ENCODE measurements at places on chromosomes 7 and 10. TPM values are rescaled to one million over a fixed set of nuclear protein-coding genes. Genes with fewer than 3 reads are reported as not detected.

DNA sequence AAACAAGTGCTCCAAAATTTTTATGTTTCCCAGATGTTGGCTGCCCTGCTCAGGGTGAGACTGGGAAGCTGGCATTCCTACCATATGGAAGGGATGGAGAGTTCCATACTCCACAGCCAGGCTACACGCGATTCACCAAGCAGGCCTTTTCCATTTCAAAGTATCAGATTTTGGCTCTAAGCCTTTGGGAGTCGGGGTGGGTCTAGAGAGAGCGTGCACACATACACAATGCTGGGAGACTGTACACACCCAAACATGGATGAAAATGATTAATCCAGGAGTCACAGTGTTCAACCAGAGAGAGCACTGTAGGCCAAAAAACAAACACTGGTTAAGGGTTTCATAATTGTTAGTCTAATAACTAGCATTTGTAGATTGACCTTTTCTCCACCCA, 295.0 kb downstream of the BICC1 start:
- no peaks in the 10 kb centered on the region for H3K27me3 ChIP-seq
- peak; percentile 98 for DNase-seq
- peak overlapping the region; percentile 93 for H3K27ac ChIP-seq
- H3K36me3 ChIP-seq, result no peaks in the 10 kb centered on the region
- peaks cover 57% of the 10 kb centered on the region for H3K4me1 ChIP-seq

DNA sequence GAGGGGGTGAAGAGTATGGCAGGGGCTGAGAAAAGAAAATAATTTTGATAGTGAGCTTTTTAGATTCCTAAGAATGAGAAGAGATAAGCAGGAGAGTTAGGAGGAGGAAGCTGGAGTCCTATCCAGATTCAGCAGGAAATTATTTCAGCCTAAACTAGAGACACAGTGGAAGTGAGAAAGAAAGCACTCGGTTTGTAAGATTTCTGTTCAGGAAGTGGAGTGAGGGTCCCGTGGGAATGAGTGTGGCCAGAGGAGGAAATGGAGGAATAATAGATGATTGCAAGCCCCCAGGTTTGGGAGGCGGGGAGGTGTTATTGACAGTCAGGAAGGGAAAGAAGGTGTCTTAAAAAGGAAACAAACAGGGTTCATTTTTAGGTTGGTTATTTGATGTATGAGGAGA, 84.8 kb upstream of the NRP1 start:
- H3K27ac ChIP-seq, result no peak overlapping the region
- H3K4me1 ChIP-seq, result peaks cover 7% of the 10 kb centered on the region
- H3K27me3 ChIP-seq, result no peaks in the 10 kb centered on the region
- H3K4me3 ChIP-seq, result no peak overlapping the region
- no peaks in the 10 kb centered on the region for H3K36me3 ChIP-seq
- DNase-seq, result no peak

GRCh38 chr10:21048068-21048467, 151.0 kb upstream of the NEBL start:
- peak overlapping the region; percentile 62 for H3K27ac ChIP-seq
- no peaks in the 10 kb centered on the region for H3K36me3 ChIP-seq
- peak; percentile 53 for DNase-seq
- peaks cover 18% of the 10 kb centered on the region for H3K4me1 ChIP-seq
- no peaks in the 10 kb centered on the region for H3K27me3 ChIP-seq
- no peak overlapping the region for H3K4me3 ChIP-seq

DNA sequence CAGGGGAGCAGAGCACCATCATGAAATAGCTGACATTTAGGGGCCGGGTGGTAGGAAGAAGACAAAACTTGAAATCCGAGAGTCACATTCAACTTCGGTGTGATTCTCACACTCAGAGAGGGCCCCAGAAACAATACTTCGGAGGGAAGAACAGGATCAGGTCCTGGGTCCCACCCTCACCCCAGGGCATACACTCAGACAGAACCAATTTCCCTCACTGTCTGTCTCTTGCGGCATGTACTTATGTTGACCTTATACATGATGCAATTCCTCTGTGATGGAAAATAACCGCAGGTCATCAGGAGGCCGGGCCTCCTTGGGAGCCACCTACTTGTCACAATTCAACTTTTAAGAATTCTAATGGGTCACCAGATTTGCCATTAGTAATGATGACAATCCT, 26.3 kb upstream of the HMX3 start:
- no peak overlapping the region for H3K4me3 ChIP-seq
- peaks cover 12% of the 10 kb centered on the region for H3K4me1 ChIP-seq
- H3K27me3 ChIP-seq, result no peaks in the 10 kb centered on the region
- no peaks in the 10 kb centered on the region for H3K36me3 ChIP-seq
- peak; percentile 66 for DNase-seq
- peak overlapping the region; percentile 45 for H3K27ac ChIP-seq

GRCh38 chr7:46752881-46753366, 829.0 kb downstream of the TNS3 start:
- H3K27ac ChIP-seq, result peak overlapping the region; percentile 62
- H3K27me3 ChIP-seq, result no peaks in the 10 kb centered on the region
- no peak overlapping the region for H3K4me3 ChIP-seq
- H3K4me1 ChIP-seq, result peaks cover 34% of the 10 kb centered on the region
- no peaks in the 10 kb centered on the region for H3K36me3 ChIP-seq
- peak; percentile 87 for DNase-seq

The C1QL3 gene
- not detected for total RNA-seq

The GRM3 gene
- total RNA-seq, result not detected

DNA sequence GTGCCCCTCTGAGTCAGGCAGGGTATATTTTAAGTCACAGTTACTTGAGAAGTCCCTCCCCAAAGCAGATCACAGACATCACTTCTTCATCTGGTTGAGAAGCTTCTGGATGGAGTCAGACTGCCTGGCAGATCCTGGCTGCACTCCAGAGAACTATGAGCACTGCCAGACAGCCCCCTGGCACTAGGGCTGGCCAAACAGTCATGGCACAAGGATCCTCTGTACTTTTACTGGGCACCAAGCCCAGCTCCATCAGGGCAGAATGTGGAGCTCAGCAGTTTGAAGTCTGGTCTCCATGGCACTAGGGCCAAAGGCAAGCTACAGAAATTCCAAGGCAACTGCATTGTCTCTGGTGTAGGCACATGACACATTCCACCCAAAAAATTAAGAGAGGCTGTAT, 162.1 kb downstream of the NRG3 start:
- H3K4me1 ChIP-seq, result no peaks in the 10 kb centered on the region
- H3K36me3 ChIP-seq, result no peaks in the 10 kb centered on the region
- H3K4me3 ChIP-seq, result no peak overlapping the region
- H3K27me3 ChIP-seq, result no peaks in the 10 kb centered on the region

- no peaks in the 10 kb centered on the region for H3K36me3 ChIP-seq
- peak overlapping the region; percentile 20 for H3K4me3 ChIP-seq
- H3K27ac ChIP-seq, result peak overlapping the region; percentile 57
Observed at GRCh38 chr7:143280160-143280559, 4.6 kb upstream of the TMEM139 start.

The TMEM176A gene
- total RNA-seq, result not detected

The LLCFC1 gene
- not detected for total RNA-seq

GRCh38 chr7:70014472-70015177, 416.4 kb downstream of the AUTS2 start:
- no peak for DNase-seq
- no peak overlapping the region for H3K27ac ChIP-seq
- H3K4me3 ChIP-seq, result no peak overlapping the region
- no peaks in the 10 kb centered on the region for H3K4me1 ChIP-seq
- no peaks in the 10 kb centered on the region for H3K27me3 ChIP-seq

DNA sequence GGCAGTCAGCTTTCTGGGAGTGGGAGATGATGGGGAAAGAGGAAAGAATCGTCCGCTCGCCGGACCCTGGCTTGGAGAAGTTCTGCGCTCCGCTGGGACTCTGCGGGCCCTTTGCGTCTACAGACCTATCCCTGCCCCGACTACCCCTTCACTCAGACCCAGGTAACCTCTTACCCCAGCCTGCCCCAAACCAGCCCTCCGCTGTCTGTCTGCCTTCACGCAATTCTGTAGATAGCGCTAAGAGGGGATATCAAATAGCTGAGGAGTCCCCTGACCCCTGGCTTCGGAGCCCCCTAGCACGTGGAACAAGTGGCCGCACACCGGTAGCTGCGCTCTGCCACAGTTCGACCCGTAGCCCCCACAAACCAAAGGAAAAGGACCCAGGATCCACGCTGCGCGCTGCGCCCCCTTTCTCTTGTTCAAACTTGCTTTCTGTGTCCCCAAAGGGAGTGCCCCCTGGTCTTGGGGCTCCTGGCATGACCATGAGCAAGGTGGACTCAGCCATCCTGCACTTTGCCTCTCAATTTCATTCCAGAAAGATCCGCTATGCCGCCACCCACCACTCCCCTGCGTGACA, 7.0 kb downstream of the HOXA4 start:
- no peaks in the 10 kb centered on the region for H3K27me3 ChIP-seq
- DNase-seq, result no peak
- H3K4me1 ChIP-seq, result 0 out of 2 replicates have a peak, but pooled peaks cover 4% of the 10 kb centered on the region
- no peak overlapping the region for H3K4me3 ChIP-seq

DNA sequence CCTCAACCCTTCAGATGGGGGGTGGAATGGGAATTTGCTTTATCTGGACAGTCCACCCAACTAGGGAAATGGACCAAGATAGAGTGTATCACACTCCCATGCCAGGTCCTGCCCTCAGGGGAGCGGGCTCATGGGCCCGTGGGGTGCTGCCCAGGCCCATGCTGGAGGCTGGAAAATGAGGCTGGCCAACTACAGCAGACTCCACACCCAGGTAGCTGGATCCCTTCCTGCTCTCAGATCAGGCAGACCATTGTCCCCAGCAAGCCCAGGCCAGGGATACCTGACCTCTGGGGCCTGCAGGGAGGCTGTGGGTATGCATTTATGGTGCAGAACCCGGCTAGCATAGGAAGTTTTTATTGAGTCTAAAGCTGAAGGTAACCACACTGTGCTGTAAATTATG, 162.4 kb downstream of the TCERG1L start:
- H3K27me3 ChIP-seq, result no peaks in the 10 kb centered on the region
- H3K36me3 ChIP-seq, result no peaks in the 10 kb centered on the region
- no peak overlapping the region for H3K4me3 ChIP-seq
- H3K27ac ChIP-seq, result no peak overlapping the region

DNA sequence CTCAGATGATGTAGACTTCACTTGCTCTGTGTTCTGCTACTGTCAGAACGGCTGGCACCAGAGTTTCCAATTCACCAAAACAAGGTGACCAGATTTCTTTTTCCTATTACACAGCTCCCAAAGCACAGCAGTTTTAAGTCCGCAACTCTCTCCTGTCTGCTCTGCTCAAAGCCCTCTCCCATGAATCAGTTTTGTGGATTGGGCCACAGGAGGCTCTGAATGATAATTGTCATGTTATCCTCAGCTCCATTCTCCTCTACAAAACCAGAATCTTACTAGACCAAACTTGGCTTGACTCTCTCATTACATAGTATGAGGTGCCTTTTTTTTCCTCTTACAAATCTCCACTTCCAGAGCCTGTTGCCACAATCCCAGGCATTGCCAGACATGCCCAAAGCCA, 223.5 kb downstream of the SNX13 start:
- H3K4me1 ChIP-seq, result no peaks in the 10 kb centered on the region
- no peaks in the 10 kb centered on the region for H3K36me3 ChIP-seq
- H3K27ac ChIP-seq, result no peak overlapping the region
- H3K27me3 ChIP-seq, result no peaks in the 10 kb centered on the region

- DNase-seq, result peak; percentile 6
- H3K4me3 ChIP-seq, result peak overlapping the region; percentile 80
- no peaks in the 10 kb centered on the region for H3K36me3 ChIP-seq
- no peaks in the 10 kb centered on the region for H3K27me3 ChIP-seq
Observed at GRCh38 chr7:97871659-97872024, 566 bp downstream of the ASNS start.

- H3K4me3 ChIP-seq, result no peak overlapping the region
- peak; percentile 24 for DNase-seq
- no peaks in the 10 kb centered on the region for H3K36me3 ChIP-seq
- H3K27me3 ChIP-seq, result no peaks in the 10 kb centered on the region
- no peaks in the 10 kb centered on the region for H3K4me1 ChIP-seq
Observed at GRCh38 chr7:95002775-95003174, 95.4 kb downstream of the PPP1R9A start.

- H3K27ac ChIP-seq, result no peak overlapping the region
- H3K4me1 ChIP-seq, result no peaks in the 10 kb centered on the region
- no peaks in the 10 kb centered on the region for H3K27me3 ChIP-seq
Observed at GRCh38 chr10:30013757-30014156, 45.6 kb downstream of the JCAD start.

GRCh38 chr7:94412762-94413322, 18.1 kb downstream of the COL1A2 start:
- no peaks in the 10 kb centered on the region for H3K4me1 ChIP-seq
- H3K36me3 ChIP-seq, result no peaks in the 10 kb centered on the region
- no peak for DNase-seq

DNA sequence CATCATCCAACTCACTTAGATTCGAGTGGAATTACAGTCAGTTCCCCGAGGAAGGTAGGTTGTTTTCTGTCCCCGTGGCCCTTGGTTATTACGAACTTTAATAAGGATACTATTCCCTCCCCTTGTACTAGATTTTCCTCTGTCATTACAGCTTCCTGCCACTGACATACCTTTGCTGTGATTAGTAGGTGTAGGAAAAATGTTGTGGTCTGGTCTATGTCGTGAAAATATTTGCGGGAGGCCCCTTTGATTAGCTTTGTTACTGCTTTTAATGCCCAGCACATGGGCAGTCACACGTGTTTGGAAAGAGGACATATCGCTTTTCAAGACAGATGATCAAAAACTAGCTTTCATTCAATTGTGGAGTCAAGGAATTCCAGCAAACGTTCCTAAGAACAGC, 92.2 kb downstream of the GATA3 start:
- DNase-seq, result peak; percentile 75
- H3K36me3 ChIP-seq, result no peaks in the 10 kb centered on the region
- no peaks in the 10 kb centered on the region for H3K27me3 ChIP-seq
- peaks cover 16% of the 10 kb centered on the region for H3K4me1 ChIP-seq
- peak overlapping the region; percentile 72 for H3K27ac ChIP-seq

- H3K27me3 ChIP-seq, result no peaks in the 10 kb centered on the region
- peaks cover 40% of the 10 kb centered on the region for H3K36me3 ChIP-seq
- peaks cover 18% of the 10 kb centered on the region for H3K4me1 ChIP-seq
Observed at GRCh38 chr7:138854115-138854645, 56.2 kb upstream of the ATP6V0A4 start.

DNA sequence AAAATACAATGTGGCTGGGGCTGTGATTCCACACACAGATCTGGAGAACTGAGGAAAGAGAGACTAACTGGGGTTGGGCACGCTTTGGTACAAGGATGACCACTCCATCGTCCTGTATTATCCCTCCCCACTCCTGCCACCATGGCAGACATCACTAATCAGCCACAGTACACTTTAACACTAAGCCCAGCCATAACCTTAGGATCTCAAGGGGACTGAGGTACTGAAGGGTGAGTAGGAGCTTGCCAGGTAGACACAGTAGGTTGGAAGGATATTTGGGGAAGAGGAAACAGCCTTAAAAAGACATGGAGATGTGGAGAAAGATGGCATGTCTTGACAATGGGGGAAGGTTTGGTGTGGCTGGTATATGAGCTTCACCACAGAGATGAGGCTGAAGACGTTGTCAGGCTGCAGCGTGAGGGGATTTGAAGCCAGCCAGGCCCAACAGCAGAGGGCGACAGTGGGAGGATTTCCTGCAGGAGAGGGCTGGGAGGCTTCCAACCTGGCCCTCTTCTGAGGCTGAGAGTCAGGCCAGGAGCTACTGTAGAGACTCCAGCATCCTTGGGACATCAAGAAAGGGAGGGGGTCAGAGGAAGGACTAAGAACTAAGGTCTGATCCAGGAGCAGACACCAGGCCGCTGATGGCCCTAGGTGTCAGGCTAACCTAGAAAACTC, 58.6 kb upstream of the COL13A1 start:
- H3K27ac ChIP-seq, result no peak overlapping the region
- H3K36me3 ChIP-seq, result no peaks in the 10 kb centered on the region
- DNase-seq, result peak; percentile 56
- H3K4me1 ChIP-seq, result peaks cover 11% of the 10 kb centered on the region
- H3K27me3 ChIP-seq, result no peaks in the 10 kb centered on the region

GRCh38 chr10:62502995-62503613, 128.9 kb downstream of the ZNF365 start:
- peaks cover 4% of the 10 kb centered on the region for H3K27me3 ChIP-seq
- H3K4me3 ChIP-seq, result no peak overlapping the region
- H3K27ac ChIP-seq, result no peak overlapping the region
- peak; percentile 59 for DNase-seq
- H3K4me1 ChIP-seq, result peaks cover 14% of the 10 kb centered on the region

Data from PC-3 (cell line).